ENCODE measurements at places on chromosomes 7 and 10.

DNA sequence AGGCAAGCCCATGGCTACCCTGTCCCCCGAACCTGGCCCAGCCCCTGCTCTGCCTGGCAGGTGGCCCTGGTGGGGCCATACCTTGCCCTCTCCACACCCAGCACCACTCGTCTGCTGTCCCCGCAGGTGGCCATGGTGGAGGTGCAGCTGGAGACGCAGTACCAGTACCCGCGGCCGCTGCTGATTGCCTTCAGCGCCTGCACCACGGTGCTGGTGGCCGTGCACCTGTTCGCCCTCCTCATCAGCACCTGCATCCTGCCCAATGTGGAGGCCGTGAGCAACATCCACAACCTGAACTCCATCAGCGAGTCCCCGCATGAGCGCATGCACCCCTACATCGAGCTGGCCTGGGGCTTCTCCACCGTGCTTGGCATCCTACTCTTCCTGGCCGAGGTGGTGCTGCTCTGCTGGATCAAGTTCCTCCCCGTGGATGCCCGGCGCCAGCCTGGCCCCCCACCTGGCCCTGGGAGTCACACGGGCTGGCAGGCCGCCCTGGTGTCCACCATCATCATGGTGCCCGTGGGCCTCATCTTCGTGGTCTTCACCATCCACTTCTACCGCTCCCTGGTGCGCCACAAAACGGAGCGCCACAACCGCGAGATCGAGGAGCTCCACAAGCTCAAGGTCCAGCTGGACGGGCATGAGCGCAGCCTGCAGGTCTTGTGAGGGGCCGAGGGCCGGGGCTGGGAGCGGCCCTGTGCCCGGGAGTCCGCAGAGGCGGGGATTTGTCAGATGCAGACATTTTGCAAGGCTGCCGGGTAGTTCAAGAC lies 13.2 kb downstream of the ORAI2 start:
- DNase-seq = no peak

- no peak for DNase-seq
Measured at GRCh38 chr10:58755340-58755610, 242.6 kb downstream of the BICC1 start.

- no peak for DNase-seq
Measured at GRCh38 chr10:103958996-103959395, 7.9 kb upstream of the SLK start.

GRCh38 chr7:730501-731439 lies 3.7 kb upstream of the PRKAR1B start:
- DNase-seq = no peak

DNA sequence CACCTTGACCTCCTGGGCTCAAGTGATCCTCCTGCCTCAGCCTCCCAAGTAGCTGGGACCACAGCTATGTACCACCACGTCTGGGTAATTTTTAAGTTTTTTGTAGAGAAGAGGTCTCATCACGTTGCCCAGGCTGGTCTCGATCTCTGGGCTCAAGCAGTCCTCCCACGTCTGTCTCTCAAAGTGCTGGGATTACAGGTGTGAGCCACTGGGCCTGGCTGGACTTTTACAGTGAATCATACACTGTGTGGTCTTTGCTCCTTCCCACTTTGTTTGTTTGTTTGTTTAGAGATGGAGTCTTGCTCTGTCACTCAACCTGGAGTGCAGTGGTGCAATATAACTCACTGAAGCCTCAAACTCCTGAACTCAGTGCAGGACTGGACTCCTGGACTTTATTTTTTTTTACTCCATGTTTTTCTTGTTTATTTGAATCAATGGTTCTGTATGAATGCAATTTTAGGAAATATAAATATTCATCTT lies 12.5 kb downstream of the PPIA start:
- no peak for DNase-seq

DNA sequence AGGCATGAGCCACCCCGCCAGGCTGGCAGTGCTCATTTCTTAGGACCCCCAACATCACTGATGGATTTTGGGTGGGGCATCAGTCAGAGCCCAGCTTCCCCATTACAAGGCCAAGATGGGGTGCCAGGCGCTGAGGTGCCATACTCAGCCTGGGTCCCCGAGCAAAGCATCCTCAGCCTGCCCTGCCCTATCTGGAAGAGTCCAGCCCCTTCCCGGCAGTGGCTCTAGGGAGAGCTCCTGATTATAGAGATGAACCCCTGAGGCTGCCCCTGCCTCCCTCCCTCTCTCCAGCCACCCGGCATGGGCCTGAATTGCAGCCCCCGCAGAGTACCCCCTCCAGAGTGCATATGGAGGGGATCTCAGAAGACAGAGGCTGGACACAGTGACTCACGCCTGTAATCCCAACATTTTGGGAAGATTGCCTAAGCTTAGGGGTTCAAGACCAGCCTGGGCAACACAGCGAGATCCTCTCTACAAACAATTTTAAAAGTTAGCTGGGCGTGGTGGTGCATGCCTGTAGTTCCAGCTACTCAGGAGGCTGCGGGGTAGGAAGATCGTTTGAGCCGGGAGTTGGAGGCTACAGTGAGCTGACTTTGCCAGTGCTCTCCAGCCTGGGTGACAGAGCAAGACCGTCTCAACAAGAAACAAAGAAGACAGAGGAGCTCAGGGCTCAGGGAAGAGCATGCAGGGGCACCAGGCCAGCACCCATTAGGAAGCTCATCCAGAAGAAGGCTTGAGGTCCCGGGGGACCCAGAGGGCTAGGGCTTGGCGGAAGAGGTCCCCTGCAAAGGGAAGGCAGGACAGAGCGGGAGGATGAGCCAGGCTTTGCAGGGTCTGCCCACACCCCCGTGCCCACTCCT lies 13.3 kb downstream of the LAT2 start:
- no peak for DNase-seq

GRCh38 chr7:149000961-149001360 lies 27.3 kb downstream of the PDIA4 start:
- no peak for DNase-seq

- DNase-seq = no peak
Measured at GRCh38 chr7:107147464-107148393, 21.1 kb upstream of the HBP1 start.

- DNase-seq = no peak
Measured at GRCh38 chr10:44715136-44715535, 196.0 kb upstream of the TMEM72 start.

DNA sequence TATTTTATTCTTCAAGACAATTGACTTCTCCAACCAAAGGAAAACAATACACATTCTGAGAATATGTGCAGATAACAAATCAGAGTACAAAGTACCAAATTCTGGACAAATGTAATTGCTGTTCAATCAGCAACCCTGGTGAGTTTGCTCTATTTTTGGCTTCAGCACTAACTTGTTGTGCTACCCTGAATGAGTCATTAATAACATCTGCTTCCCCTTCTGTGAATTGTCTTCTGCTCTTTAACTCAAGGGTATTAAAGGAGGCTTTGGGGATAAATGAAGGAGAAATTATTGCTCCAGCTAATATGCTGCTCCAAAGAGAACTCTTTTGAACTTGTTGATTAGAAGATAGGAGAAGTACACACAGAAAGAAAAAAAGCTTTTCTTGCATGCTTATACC lies 459.3 kb downstream of the HTR7 start:
- DNase-seq = no peak

DNA sequence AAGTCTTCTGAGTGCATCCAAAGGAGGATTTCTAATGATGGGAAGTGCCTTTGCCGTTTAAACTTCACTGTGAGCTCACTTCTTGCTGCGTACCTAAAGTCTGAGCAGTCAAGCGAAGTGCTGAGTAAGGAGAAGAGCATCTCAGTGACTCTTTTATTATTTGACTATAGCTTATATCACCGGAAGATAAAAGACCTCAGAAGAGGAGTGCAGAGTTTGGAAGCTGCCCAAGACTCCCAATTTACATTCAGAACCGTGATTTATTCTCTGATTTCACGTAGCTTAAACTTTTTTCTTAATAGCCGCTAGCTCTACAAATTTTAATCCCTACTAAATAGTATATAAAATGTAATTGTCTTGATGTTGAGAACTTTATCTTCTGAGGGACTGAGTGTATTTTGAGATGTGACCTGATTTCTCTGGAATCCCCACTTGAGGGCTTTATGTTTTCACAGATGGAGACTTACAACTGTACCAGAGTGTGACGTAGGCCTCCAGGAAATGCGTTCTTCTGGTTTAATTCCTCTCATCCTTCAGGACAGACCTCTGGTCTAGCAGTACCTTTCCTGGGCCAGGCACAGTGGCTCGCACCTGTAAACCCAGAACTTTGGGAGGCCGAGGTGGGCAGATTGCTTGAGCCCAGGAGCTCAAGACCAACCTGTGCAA lies 51.1 kb downstream of the CAMK1D start:
- DNase-seq = no peak

DNA sequence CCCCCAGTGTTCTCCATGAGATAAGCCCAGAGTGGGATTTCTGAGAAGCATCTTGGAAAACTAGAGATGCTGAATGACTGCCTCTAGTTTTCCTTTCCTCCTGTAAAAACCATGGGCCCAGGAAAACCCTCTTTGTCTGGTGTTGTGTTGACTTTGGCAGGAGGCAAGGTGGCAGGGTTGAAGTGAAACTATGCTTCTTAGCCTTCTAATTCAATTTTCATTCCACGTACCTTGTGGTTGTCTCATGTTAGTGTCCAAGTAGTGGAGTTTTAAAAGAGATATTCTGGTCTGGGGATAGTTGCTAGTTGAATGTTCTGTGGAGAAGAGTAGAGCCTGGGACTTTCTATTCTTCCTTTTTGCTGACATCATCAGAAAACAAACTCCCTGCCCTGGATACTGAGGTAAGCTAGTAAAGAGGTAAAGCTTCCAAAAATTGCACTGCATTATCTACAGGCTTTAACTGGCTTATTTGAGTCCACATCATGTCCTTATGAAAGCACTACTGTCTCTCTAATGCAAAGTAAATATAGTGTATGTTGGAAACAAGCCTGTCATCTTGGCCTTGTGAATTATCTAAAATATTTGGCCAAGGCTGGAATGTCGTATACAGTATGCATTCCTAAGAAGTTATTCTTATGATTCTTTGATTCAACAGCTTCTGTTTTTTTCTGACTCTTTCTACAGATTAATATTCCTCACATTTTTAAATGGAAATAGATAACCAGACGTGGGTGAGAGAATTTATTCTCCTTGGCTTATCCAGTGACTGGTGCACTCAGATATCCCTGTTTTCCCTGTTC lies at the start of gene OR2F2:
Gene OR2F2, plus strand, starts transcription at position 708 of the 800 bp plus-strand sequence. Its CDS starts 0 bp downstream, at position 708.
- DNase-seq = no peak

GRCh38 chr7:96189129-96189820 lies 132.6 kb downstream of the SLC25A13 start:
- DNase-seq = no peak

- DNase-seq = no peak
Measured at GRCh38 chr7:102300643-102301221, 14.1 kb downstream of the SH2B2 start.

- no peak for DNase-seq
Measured at GRCh38 chr7:11155883-11156282, 182.2 kb downstream of the PHF14 start.

DNA sequence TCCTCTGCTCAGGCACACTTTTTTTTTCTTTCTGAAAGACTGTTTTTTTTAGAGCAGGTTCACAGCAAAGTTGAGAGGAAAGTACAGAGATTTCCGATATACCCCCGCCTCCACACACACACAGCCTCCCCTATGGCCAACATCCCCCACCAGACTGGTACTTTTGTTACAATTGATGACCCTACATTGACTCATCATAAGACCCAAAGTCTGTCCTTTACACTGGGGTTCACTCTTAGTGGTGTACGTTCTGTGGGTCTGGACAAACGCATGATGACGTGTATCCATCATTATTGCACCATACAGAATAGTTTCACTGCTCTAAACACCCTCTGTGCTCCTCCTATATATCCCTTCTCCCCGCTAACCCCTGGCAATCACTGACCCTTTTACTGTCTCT lies 107.7 kb downstream of the RBM20 start:
- DNase-seq = no peak

GRCh38 chr10:54066646-54067045 lies 734.4 kb downstream of the PCDH15 start:
- DNase-seq = no peak

DNA sequence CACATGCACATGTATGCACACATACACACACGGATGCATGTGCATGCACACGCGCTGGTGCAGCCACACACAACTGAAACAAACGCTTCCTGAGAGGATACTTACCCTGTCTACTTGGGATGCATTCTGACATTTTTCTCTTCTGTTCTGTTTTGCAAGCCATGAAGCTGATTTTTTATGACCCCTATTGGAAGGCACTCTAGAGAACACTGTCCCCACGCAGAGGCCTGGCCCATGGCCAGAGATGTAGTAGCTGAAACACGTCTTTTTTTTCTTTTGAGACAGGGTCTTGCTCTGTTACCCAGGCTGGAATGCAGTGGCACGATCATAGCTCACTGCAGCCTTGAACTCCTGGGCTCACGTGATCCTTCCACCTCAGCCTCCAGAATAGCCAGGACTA lies 47.9 kb downstream of the VWA2 start:
- DNase-seq = no peak
